Endothelial cell of coronary artery (primary cell): ENCODE measurements at places on chromosomes 2 and 18. TPM values are rescaled to one million over a fixed set of nuclear protein-coding genes. Genes with fewer than 3 reads are reported as not detected.

Gene CHST10
- total RNA-seq: 11.5 and 13.0 TPM in 2 replicates

Gene CNTNAP5
- 0.09 TPM in 1 of 2 replicates, not detected in the other for total RNA-seq

Gene GALNT13
- 0.09 and 0.36 TPM in 2 replicates for total RNA-seq

Gene CEP76
- 9.3 and 12.2 TPM in 2 replicates for total RNA-seq

Gene COL4A3
- total RNA-seq: 0.19 TPM in 1 of 2 replicates, not detected in the other
